ENCODE measurements at places on chromosomes 6 and 20.

DNA sequence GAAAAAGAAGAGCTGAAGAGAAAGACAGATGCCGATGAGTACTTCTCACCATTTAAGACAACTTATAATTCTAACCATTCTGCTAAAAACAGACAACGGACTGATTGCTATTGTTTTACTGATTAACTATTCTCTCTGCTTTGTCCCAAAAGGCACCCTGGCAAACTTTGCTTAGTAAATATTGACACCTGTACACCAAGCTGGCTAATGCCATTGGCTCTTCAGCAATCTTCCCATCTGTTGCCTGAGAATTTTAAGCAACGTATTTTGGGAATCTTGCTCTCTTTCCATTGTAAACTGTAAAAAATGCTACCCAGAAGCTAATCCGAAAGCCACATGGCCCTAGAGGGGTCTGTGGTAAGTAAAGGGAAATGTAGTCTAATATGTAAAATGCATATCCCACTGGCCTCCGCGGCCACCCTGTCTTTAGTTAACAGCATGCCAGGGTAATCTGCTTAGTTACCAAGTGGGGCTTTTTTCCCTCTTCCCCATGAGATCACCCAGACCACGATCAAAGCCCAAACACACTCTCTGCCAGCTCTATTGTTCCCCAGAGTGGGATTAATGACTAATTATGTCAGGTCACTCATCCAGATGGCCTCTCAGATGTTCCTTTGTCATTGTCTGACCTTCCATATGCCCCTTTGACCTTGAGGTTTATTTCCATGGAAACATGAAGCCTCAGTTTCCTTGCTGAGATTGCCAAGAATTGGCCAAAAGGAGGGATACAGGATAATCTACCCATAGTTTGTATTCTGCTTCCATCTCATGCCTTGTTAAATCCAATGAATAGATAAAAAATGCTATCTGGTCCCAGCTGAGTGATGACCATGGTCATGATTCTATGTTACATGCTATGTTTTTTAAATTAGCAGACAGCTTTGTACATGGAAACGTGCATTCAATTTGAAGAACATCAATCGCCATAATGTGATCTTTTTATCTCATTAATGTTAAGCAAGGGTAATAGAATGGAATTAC is 216.4 kb upstream of the MCHR2 start:
- DNase-seq, result no peak

- no peak for DNase-seq
Measured at GRCh38 chr6:105331927-105332326, 71.0 kb downstream of the PREP start.

DNA sequence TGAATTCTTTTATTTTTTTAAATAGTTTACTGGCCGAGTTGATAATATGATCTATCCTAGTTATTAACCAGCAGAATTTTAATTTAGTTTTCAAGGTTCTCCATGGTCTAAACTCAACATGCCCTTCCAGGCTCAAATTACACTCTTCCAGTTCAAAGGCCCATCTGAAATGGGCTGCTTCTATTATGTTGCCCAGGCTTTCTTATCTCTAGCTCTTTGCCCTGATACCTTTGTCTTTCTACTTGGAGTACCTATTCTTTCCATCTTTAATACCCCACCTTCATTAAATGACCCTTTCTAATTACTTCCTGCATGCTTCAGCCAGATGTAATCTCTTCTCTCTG is 541.2 kb upstream of the FLRT3 start:
- no peak for DNase-seq

- no peak for DNase-seq
Measured at GRCh38 chr6:71079677-71080076, 122.8 kb upstream of the B3GAT2 start.

GRCh38 chr20:57398901-57399535 is 7.8 kb downstream of the RBM38 start:
- no peak for DNase-seq

DNA sequence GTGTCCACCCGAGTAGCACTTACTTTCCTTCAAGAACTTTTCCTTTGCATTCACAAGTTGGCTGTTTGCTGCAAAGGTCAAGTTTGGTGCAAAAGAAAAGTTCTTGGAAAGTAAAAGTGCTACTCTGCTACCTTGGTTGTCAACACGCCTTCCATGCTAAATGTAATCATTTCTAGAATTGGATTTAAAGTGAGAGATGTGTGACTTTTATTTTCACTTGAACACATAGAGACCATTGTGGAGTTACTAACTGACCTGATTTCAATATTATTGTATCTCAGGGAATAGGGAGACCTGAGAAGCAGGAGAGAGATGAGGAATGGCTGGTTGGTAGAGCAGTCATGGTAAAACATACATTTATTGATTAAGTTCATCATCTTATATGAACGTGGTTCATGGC is 49.7 kb upstream of the IFNGR1 start:
- DNase-seq, result no peak

DNA sequence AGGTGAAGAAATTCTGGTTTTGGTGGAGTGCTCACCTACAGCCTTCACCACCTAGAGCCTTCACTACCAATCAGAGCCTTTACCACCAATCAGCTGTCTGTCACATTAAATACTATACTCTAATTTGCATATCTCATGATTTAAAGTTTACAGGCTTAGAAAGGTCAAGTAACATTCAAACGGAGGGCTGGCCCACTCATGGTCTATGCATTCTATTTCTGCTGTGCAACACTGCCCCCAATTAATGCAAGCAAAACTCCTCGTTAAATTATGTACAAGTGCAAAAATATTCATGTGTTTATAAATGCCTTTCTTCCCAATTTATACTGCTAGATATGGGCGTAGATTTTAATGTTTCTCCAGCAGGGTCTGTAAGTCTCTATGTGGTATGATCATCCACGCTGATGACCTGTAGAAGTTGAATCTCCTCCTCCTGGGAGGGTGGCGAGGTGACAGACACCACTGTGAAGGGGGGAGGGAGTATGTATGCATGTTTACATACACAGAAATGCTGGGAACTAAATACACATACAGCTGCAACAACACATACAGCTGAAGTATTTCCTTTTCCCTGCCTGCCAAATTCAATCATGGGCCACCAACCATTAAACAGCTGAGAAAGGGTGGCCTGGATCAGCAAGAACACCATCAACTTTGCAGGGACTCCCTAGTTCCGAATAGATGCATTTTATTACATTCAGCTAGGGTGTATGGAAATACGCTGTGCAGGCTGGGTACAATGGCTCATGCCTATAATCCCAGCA is 13.1 kb downstream of the RRAGD start:
- no peak for DNase-seq

DNA sequence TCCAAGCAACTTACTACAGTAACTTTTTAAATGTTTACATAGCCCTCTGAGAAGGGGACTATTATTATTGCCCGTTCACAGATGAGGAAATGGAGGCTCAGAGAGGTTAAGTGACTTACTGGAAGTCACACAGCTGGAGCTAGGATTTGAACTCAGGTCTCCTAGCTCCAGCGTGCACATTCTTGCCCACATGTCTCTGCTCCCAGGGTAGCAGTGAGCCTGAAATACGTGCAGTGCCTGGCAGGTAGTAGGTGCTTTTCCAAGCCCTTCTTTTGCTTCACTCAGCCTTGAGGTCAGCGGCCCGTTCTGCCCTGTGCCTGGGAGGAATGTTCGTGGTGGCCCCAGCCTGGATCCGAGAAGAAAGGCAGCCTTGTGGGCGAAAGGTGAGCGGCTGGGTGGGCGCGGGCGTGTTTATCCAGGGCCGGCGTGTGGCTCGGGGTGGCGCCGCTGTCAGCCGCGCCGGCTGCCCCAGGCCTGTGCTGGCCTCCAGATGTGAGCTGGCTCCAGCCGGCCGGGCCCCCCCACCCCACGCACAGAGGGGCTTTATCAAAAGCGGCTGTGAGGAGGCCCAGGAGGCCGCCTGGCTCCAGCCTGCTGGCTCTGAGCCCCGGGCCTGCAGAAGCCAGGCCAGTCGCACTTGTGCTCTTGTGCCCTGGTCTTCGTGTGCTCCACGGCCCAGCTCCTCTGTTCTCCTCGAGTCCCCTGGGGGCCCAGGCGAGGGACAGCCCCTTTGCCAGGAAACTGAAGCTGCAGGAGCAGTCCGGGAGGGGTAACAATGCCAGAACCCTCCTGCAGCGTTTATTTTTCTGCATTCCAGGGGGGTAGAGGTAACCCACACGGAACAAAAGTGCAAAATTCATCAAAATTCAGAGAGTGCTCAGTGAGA is 58.1 kb downstream of the UBE2V1 start:
- DNase-seq, result peak; percentile 75

DNA sequence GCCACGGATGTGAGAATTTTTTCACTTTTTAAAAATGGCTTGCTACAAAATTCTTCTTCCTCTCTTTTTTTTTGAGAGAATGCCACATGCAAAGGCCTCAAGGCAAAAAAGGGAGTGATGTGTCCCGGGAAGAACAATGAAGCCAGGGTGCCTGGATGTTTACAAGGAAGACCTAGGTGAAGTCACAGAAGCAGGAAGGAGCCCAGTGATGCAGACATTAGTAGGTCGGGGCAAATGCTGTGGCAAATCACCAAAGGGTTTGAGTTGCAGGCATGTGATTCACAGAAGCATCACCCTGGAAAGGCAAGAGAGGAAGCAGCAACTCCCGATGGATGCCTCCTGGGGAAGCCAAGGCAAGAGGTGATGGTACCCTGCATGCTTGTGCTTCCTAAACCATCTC is 46.8 kb downstream of the FARS2 start:
- DNase-seq, result no peak

GRCh38 chr6:84763886-84764331 is 489 bp downstream of the TBX18 start:
- DNase-seq, result no peak

- no peak for DNase-seq
Measured at GRCh38 chr6:29685718-29686326, 4.9 kb upstream of the ZFP57 start.

- DNase-seq, result no peak
Measured at GRCh38 chr6:111581957-111582356, 23.7 kb downstream of the TRAF3IP2 start.

DNA sequence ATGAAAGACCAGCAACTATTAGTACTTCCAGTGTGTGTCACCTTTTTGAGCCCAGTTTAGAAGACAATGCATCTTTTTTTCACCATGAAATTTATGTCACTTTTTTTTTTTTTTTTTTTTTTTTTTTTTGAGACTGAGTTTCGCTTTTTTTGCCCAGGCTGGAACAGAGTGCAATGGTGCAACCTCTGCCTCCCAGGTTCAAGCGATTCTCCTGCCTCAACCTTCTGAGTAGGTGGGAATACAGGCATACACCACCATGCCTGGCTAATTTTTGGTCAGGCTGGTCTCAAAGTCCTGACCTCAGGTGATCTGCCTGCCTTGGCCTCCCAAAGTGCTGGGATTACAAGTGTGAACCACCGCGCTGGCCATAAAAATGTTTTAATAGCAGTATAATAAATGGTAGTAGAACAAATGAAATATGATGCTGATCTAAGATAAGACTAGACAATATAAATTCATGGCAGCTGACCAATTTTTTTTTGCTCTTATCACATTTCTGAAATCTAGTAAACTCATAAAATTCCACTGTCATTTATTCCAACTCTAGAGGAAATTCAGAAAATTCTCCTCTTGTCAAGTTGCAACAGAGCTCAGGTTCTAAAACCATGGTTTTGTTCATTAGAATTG is 21.3 kb downstream of the NHSL1 start:
- no peak for DNase-seq
